ENCODE measurements at places on chromosomes 5 and 9.
A peak's percentile ranks its signal among the peaks of the same experiment; 100 is the strongest.

DNA sequence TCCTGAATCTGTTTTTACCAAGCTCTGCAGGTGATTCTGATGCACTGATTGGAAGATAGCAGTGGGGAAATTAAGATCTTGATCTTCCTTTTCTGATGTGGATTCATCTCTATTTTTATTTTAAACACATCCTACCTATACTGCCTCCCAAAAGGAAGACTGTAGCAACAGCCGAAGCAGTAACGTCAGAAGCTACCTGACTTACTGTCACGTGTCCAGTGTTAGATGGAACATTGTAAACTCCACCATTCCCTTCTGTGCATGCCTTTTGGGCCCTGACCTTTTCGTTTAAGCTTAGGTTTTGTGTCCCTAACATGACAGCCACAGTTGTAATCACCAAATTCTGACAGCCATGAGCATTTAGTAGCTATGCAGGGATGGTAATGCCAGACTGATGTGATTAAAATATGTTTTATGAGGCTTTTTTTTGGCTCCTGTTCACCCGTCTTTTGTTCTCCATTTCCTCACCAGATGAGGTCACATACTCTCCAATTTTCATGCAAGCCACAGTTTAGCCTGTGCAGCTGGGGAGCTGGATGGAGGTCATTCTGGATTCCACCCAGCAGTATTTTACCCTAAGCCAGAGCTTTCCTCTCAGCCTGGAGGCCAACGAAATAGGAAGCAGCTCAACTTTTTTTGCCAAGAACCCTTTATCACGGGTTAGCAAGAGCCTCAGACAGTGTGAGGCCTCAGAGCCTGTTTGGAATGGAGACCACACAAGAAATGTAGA lies 15.6 kb upstream of the FOXD1 start:
- no peak for DNase-seq

DNA sequence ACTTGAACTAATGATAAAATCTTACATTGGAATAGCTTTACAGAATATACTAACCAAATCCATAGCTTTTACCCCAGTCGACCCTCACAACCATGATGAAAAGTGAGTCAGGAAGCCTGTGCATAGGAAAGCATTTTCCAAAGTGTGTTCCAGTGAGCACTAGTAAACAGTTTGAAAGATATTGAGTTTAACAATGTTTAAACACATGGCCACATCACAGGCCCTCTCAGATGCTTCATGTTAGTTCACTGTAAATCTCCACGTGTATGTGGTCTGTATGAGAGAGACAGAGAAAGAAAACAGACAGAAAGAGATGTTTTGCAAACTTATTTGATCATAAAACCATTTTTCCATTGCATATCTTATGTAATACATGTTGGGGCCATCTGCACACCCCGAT lies 27.0 kb downstream of the PRUNE2 start:
- no peak for DNase-seq

DNA sequence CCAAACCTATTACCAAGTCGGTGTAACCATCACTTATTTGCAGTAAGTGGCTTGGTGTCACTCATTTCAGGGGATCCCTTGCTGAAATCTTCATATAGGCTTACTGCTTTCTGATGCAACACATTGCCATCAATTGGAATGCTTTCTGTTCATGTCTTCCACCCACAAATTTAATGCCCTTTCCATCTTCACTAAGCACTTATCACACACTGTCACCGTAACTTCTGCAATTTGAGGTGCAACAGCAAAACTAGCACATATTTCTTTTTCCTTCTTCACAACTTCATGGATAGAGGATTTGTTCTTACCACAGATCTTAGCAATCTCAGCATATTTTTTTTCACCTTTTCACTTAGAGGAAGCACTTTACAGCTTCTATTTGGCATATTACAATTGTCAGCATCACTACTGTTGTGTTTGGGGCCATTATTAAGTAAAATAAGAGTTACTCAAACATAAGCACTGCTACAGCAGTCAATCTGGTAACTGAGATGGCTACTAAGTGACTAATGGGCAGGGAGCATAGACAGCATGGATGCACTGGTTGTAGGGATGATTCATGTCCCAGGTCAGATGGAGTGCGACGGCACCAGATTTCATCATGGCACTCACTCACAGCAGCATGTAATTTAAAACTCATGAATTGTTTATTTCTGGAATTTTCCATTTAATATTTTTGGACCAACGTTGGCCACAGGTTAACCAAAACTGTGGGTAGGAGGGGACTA lies 70.1 kb downstream of the PIP5K1B start:
- no peak for DNase-seq

- DNase-seq: no peak
These were observed 79.4 kb downstream of the LURAP1L start for GRCh38 chr9:12854221-12854620.

- DNase-seq: peak; percentile 12
These were observed 92.0 kb downstream of the SV2C start for GRCh38 chr5:76175051-76175666.

DNA sequence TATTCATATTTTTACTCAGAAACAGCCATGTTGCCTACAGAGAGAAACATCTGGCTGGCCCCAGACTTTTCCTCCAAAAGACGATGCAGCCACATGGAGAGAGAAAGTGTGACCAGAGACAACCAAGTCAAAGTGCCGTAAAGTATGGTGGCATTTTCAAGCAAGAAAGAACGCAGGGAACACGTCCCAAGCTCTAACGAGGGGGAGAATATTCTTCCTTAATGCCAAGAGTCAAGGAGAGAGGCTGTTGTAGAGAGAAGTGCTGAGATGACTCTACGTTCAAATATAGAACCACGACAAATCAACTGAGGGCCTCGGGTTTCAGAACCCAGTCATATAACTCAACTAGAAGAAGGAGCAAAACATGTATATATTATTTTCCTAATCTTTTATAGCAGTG lies 55.9 kb downstream of the FNBP1 start:
- DNase-seq: no peak

GRCh38 chr9:93048566-93049448 lies 9.7 kb upstream of the SUSD3 start:
- DNase-seq: no peak

GRCh38 chr5:96818125-96818788 lies 10.5 kb upstream of the ERAP1 start:
- DNase-seq: no peak

Data from GDM1 (cell line).